GM20000 (cell line): ENCODE measurements at places on chromosomes 7 and 10.

DNA sequence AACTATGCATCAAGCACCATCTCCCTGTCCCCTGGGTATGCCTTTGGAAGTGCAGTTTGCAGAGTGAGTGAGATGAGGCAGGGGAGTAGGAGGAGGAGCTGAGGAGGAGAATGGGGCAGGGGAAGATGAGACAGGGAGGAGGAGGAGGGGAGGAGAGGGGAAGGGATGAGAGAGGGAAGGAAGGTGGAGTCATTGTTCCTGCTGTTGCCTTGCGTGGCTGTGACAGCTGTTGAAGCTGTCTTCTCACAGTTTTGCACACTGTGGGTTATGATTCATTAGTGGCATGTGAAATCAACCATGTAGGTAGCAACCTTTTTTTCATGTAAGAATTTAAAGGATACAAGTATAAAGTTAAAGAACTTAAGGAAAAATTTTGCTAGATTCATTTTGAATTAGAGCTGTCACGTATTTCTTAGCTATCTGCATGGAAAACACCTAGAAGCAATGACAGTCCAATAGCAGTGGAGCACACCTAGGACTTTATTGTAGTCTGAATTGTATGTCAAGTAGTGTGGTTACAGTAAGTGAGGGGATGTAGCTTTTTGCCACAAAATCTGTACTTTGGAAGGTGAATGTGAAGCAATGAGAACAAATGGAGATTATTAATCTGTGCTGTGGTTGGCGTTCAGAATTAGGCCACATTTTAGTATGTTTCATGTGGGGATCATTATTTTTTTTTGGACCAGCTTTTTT, 21.7 kb downstream of the CCM2 start:
- no peak for DNase-seq

DNA sequence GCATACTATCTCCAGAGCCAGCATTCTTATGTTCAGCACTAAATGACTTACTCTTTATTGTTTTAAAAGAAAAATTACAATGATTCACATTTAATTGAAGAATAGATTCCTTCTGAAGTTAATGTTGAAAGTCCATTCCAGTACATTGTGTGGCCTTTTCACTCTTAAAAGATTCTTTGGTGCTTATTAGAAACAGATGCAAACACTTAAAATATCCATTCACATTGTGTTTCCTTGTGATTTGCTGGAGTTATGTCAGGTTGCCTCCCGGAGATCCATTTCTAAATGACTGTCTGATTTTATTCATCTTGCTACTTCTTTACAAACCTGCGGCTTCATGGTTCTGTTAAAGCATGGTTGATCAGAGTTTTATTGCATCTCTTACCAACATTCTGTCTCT, 152.8 kb downstream of the FOXP2 start:
- no peak for DNase-seq

DNA sequence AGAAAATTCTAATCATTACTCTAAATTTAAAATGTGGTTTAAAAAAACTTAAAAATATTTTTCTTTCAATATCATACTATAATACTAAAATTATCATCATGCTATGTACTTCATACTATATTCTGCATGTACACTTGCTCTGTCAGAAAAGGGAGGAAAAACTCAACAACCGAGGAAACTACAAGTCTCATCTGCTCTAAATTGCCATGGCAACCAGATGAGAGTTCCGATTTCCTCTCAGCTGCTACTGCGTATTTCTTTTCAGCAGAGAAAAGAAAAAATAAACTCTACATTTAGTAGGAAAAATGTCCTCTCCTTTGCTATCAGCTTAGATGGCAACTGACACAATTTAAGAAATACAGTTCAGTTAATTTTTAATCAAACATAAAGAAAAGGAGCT, 178.9 kb downstream of the SRPK2 start:
- DNase-seq, result no peak

GRCh38 chr7:138246428-138246827, 170.2 kb downstream of the AKR1D1 start:
- no peak for DNase-seq

DNA sequence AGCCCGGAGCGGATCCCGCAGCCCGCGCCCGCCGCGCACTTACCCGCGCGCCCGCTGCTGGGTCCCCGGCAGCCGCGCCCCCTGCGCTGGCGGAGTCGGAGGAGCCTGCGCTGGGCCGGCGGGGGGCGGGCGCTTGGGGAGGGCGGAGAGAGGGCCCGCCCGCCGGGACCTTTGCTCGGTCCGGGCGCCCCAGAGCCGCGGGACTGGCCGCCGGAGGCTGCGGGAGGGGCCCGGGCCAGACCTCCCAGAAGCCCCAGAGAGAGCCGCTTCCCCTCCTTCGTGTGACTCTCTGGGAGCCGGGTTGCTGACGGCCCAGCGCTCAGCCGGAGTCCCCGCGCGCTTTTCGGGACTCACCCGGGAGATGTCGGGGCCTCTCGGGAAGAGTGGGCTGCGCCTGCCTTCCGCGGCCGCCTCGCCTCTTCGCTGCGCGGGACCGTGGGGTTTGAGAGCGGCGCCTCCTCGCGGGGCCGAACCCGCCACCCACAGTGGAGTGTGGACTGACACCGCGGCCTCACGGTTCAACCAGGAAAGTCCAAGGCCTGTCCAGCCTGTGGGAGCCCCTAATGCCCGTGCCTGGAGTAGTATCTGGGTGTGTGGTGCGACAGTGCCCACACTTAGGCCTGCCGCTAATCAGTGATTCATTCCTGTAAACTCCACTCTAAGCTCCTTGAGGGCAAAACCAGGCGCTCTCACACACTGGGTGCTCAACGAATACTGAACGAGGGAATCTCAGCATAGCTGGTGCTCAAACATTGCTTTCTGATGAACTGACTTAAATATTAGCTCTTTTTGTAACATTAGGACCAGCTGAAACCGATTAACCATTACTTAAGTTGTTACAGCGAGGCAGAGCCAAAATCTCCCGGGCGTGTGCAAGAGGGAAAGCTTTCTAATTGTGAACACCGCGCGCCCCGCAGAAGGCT, at the start of gene GSDME:
TSS of gene GSDME (minus strand) at position 112 of the 923 bp plus-strand sequence. CDS start 7,690 bp downstream, outside the sequence.
- DNase-seq, result peak; percentile 92

- DNase-seq, result no peak
Observed at GRCh38 chr7:75638594-75639070, 100.1 kb downstream of the HIP1 start.

- DNase-seq, result no peak
Observed at GRCh38 chr7:132876576-132876975, 205.3 kb downstream of the CHCHD3 start.

DNA sequence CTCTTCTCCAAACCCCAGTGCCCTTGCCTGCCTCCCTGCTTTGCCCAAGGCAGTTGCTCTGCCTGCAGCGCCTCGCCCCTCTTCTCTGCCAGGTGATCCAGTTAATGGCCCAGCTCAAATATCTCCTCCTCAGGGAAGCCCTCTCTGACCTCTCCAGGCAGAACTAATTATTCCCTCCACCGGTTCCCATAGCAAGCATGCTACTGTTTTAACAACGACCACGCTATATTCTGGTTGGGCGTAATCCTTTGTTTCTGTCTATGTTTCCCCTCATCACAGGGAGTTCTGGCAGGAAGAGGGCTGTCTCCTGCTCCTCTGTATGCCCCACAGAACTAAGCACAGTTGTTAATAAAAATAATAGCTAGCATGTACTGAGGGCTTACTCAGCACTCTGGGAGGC, 36.8 kb upstream of the R3HCC1L start:
- DNase-seq, result no peak

GRCh38 chr10:51382181-51382580, 307.9 kb downstream of the PRKG1 start:
- DNase-seq, result no peak

DNA sequence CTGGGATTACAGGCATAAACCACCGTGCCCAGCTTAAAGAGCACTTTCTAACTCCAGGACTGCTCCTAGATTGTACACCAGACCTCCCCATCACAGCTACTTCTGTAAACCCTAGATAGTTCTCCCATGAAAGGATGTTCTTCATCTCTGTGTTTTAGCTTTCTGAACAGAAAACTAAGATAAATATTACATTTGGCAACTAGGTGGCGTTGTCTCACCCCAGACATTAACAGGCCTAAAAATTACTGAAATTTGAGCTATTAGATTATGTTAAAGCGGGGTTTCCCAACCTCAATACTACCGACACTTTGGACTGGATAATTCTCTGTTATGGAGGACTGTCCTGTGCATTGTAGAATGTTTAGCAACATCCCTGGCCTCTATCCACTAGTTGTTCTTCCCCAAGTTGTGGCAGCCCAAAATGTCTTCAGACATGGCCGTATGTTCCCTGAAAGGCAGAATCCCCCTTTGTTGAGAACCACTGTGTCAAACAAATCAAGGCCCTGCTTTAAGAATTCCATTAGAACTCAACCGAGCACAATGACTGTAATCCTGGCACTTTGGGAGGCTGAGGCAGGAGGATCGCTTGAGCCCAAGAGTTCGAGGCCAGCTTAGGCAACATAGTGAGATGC, 19.1 kb downstream of the ATOH7 start:
- peak; percentile 34 for DNase-seq

DNA sequence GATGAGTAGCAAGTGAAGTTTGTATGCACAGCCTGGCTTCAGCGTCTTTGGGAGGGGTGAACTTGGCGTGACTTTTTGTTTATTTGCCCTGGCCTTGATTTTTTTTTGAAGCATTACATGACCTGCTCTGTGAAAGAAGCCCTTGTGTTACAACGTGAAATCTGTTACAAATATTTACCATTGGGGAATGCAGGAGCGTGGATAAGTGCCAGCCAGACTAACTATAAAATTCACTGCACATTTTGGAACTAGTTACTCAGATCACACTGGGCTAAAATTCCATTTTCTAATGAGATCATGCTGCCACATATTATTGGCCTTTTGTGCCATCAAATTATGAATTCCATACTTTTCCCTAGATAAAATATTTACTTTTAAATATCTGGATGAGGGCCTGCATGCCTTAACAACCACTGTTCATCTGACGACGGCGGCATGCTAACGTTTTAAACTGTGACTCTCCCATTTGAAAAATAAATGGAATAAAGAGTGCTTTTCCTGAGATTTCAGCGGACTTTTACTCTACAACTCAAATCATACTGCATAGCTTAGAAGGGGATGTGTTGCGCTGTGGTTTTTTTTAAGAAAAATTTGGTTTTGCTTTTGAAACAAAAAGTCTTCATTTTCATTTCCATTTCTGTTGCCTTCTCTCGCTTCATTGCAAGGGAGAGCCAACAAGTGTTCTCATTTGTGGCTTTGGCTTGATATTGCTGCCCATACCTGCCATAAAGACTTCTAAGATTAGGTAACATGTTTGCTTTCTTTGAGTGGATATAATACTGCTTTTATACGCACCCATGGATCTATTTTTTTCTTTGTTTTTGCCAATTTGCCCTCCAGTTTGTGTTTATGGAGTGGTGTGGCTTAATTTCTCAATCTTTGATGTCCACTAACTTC, 352.2 kb downstream of the TFEC start:
- DNase-seq, result no peak

DNA sequence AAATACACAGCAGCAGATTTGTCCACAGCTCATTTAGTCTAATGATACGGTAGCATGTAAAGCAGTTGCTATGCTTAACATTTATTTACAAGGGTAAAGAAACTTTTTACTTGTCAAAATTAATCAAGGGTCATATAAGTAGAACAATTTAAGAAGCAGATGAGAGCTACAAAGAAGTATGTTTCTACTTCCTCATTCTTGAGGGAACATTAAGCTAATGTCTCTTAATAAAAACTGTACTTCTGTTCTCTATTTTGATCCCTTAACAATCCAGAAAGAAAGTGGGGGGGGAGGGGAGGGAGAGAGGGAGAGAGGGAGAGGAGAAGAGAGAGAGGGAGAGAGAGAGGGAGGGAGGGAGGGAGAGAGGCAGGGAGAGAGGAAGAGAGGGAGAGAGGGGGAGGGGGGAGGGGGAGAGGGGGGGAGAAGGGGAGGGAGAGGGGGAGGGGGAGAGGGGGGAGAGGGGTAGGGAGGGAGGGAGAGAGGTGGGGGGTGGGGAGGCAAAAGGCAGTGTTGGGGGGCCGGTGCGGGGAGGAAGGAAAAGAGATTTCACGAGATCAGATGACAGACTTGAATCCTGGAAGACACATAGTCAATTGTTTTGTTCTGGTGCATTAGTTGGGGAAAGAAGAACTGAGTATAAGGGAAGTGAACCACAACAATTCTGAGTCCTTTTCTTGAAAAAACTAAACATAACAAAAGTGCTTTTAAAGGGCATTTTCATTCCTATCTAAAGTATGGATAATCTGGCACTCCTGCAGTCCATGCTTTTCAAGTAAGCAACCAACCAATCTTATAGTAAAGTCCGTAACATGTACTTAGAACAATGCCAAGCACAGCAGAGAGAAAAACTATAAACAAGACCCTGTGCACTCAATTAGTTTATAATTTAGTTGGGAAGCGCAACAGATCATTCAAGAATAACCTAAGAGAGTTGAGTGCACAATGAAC, 128.0 kb downstream of the USP6NL start:
- no peak for DNase-seq

DNA sequence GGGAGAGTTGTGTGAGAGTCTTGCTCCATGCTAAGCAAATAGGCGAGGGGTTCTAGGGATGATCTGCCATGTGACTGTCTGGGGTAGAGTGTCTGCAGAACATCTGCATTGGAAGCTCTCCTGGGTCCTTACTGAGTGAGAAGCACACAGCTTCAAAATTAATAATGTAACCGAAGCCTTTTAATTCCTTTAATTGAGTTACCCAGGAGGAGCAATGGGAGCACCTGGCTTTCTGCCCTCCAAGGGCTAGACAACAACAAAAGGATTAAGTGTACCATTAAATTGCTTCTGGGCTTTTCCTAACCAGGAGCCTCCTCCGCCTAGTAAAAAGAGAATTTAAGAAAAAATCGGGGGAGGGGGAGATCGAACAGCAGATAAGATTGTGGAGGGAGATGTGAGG, 102.0 kb upstream of the TBX20 start:
- DNase-seq, result no peak

DNA sequence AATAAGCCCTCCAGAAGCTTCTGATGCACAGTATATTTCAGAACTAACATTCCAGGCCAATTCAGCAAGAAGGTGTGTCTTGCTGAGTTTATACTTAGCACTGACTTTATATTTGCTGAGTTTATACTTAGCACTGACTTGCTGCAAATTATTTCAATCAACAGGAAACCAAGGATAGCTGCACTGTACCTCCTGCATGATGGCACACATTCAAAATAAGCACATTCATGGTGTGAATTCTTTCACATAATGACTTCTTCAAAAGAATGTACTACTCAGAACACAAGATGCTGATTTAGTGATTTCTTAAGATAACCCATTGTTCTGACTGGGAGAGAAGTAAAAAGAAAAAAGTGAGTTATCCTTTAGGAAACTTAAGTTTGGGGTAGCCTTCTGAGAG, 52.0 kb downstream of the JAZF1 start:
- no peak for DNase-seq

GRCh38 chr10:1152386-1153250, 96.4 kb downstream of the WDR37 start:
- no peak for DNase-seq

DNA sequence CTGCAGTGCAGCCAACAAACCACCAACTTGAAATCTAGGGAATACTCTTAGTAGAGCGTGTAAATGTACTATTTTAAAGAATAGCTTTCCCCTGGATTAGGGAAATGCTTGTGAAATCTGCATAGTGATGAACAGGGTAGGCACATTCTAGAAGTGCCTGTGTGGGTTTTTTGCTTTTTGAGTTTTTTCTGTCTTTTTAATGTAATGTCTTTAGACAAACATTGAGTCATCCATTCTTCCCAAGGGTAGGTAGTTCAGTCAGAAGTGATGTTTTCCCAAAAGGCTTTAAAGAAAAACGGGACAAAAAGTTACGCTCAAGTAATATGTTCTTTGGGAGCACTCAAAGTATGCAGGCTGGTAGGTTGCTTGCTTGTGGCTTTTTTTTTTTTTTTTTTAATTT, 130.0 kb downstream of the AUTS2 start:
- no peak for DNase-seq
